H4 (cell line): ENCODE measurements at places on chromosomes 7 and 10. TPM values are rescaled to one million over a fixed set of nuclear protein-coding genes. Genes with fewer than 3 reads are reported as not detected.
A peak's percentile ranks its signal among the peaks of the same experiment; 100 is the strongest.

The TMEM270 gene
- 0.21 TPM in 1 of 2 replicates, not detected in the other for total RNA-seq

DNA sequence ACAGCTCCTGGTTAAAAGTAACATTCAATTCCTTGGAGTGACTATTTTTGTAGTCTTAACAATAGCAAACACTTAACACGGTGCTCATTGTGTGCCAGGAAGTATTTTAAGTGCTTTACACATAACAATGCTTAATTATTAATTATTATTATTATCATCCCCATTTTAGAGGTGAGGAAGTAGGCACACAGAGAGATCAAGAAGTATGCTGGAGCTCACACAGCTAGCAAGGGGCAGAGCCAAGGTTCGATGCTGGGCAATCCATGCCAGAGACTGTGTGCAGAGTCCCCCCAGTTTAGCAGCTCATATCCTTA lies 48.2 kb upstream of the SMNDC1 start:
- DNase-seq, result no peak

The PON3 gene
- total RNA-seq, result not detected in 2 replicates

GRCh38 chr10:78420946-78421735 lies 387.5 kb downstream of the RPS24 start:
- no peak for DNase-seq

The SPAM1 gene
- total RNA-seq, result not detected in 2 replicates

DNA sequence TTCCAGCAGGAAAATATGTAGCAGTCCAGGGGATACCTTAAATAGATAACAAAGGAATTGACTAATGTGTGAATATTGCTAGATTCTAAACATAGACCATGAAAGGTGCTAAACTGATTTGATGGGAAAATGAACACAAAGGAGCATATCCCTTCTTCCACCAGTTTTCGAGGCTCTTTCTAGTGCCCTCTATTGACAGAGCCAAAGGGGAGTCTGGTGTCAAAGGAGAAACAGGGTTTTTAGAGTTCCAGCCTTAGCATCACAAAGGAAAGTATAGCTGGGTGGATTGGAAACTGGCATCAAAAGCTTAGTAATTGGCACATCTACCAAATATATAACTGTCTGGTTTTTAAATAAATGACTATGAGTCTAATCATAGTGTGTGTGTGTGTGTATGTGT lies 636.8 kb downstream of the ETV1 start:
- DNase-seq, result no peak

DNA sequence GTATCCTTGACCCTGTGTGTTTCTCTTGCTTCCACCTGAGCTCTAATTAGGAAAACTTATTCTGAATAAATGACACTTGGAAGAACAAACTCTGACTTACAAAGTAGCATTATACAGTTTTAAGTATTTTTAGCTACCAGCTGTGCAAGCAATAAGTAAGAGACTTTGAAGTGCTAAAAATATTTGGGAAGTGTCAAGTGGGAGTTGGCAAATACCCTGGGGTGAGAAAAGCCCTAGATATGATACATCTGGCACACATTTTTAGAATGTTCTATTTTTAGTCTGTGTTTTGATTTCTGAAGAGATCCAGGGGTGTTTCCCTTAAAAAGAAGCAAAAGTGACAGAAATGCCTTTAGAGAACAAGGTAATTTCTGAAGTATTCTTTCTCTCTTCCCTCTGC lies 132.7 kb upstream of the TEX47 start:
- no peak for DNase-seq

- no peak for DNase-seq
These were observed 76.4 kb downstream of the CTTNBP2 start for GRCh38 chr7:117796889-117797288.

DNA sequence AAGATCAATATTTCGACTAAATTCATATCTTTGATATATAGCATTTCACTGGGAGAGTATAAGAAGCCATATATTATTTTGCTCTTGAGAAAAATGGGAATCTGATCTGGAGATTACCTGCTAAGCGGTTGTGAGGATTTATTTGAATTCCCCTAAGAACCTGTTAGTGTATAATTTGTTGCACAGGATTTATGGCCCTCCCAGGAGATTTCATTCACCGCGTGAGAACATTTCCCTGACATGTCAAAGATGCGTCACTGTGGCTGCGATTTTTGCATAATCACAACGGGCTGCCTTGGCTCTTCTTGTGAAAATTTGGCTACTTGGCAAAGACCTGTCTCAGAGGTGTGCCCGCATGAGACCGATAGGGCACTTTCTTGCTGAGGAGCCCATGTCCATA lies 184.7 kb upstream of the PFKP start:
- no peak for DNase-seq

The ASB4 gene
- total RNA-seq, result not detected in 2 replicates

The XRCC2 gene
- total RNA-seq, result 4.4 and 6.8 TPM in 2 replicates

The FFAR4 gene
- total RNA-seq, result not detected in 2 replicates

The NYAP1 gene
- not detected in 2 replicates for total RNA-seq

DNA sequence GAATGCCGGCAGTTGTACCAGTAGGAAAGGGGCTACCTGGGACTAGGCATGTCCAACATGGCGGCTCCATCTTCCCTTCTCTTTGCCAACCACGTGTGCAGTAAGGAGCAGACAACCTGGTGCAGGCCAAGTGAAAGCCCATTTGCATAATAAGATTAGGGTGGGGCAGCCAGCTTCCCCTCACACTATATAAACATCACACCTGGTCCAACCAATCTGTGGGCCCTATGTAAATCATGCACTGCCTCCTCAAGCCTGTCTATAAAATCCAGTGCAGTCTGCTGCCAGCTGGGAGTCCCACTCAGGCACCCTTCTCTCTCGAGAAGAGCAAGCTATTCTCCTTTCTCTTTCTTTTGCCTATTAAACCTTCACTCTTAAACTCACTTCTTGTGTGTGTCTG lies 429.3 kb downstream of the CALN1 start:
- DNase-seq, result no peak

The GNGT1 gene
- total RNA-seq, result not detected in 2 replicates

DNA sequence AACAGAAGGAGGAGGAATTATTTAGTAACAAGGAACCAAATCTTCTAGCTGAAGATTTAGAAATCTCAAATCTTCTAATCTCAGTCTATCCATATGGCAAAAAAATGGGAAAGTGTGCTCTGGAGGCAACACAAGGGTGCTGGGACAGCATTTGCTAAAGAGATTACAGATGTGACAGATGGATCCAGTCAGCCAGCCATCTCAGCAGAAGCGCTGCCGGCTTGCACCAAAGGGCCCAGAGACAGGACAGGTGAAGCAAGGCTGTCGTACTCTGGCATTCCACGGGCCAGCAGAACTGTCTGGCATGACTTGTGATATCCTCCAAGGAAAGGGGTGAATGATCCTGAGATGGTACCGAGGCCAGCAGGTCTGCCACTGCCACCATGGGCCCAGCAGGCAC lies 45.7 kb upstream of the GJD4 start:
- DNase-seq, result no peak

The IKZF1 gene
- 0.06 and 1.2 TPM in 2 replicates for total RNA-seq

The IRF5 gene
- total RNA-seq, result 2.6 and 8.0 TPM in 2 replicates

The SPDYE16 gene
- not detected in 2 replicates for total RNA-seq

- DNase-seq, result peak; percentile 52
These were observed 73.9 kb downstream of the SH3PXD2A start for GRCh38 chr10:103781329-103782061.
